ENCODE measurements at places on chromosomes 12 and 14. TPM values are rescaled to one million over a fixed set of nuclear protein-coding genes. Genes with fewer than 3 reads are reported as not detected.

The MYF5 gene
- total RNA-seq: not detected

The ACRBP gene
- total RNA-seq: 0.59 TPM

The KCNH3 gene
- total RNA-seq: not detected

The GDF3 gene
- not detected for total RNA-seq

The ADCY4 gene
- 13.8 TPM for total RNA-seq

The WBP11 gene
- total RNA-seq: 20.3 TPM

The CARMIL3 gene
- total RNA-seq: 0.16 TPM

The ANG gene
- total RNA-seq: 55.5 TPM

- DNase-seq: no peak
- H3K4me1 ChIP-seq: peaks cover 6% of the 10 kb centered on the region
These were observed 161.0 kb downstream of the SLC38A4 start for GRCh38 chr12:46664761-46665287.

DNA sequence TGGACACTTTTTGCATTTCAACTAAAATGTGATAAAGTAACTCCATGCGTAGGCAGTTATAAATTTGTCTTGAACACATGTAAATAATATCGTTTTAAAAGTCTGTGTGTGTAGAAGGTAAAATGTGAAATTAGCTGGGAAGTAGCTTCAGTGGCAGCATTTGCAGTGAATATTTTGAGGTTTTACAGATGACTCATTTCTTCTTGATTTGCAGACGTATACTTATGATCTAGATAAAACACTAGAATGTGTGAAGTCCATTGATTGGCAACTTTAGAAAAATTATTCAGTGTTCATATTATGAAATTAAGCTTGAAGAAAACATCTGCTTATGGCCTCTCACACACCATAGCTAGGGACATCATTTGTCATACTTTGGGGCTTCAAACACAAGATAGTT lies 788.6 kb upstream of the NOVA1 start:
- no peaks in the 10 kb centered on the region for H3K36me3 ChIP-seq
- no peaks in the 10 kb centered on the region for H3K4me1 ChIP-seq
- no peaks in the 10 kb centered on the region for H3K27me3 ChIP-seq
- no peak overlapping the region for H3K27ac ChIP-seq
- DNase-seq: no peak
- no peak overlapping the region for H3K4me3 ChIP-seq

- no peaks in the 10 kb centered on the region for H3K4me1 ChIP-seq
- no peak overlapping the region for H3K27ac ChIP-seq
These were observed 788 bp downstream of the KRT72 start for GRCh38 chr12:52600475-52600874.

GRCh38 chr12:28219827-28220226 lies 29.6 kb downstream of the CCDC91 start:
- H3K27ac ChIP-seq: no peak overlapping the region
- no peaks in the 10 kb centered on the region for H3K27me3 ChIP-seq
- H3K36me3 ChIP-seq: no peaks in the 10 kb centered on the region
- no peak overlapping the region for H3K4me3 ChIP-seq

DNA sequence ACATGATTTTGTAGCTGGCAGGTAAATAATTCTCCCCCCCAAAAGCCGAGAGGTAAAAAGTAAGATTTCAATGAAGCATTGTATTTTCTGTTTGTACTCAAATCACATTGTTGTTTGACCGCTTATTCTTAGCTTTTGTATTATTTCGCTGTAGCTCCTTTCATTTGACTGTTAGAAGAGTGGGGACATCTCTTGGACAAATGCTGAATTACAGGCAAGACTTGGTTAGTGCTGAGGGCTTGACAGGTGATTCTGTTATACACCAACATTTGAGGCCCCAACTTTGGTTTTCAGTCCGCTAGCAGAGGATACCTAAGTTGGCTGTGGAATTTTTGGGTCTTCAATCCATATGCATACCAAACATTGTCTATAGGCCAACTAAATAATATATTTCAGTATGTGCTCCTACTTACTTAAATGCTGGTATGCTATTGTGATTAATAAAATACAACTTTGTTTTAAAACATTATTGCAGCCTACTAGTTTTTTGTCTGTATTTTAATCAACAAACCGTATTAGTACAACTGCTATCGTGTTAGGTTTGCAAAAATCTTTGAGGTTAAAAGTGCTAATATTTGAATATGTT lies 102.2 kb downstream of the ERC1 start:
- H3K27ac ChIP-seq: no peak overlapping the region
- H3K27me3 ChIP-seq: no peaks in the 10 kb centered on the region

- H3K27me3 ChIP-seq: no peaks in the 10 kb centered on the region
- H3K4me1 ChIP-seq: no peaks in the 10 kb centered on the region
These were observed 1092.8 kb upstream of the SEL1L start for GRCh38 chr14:82626156-82627066.

DNA sequence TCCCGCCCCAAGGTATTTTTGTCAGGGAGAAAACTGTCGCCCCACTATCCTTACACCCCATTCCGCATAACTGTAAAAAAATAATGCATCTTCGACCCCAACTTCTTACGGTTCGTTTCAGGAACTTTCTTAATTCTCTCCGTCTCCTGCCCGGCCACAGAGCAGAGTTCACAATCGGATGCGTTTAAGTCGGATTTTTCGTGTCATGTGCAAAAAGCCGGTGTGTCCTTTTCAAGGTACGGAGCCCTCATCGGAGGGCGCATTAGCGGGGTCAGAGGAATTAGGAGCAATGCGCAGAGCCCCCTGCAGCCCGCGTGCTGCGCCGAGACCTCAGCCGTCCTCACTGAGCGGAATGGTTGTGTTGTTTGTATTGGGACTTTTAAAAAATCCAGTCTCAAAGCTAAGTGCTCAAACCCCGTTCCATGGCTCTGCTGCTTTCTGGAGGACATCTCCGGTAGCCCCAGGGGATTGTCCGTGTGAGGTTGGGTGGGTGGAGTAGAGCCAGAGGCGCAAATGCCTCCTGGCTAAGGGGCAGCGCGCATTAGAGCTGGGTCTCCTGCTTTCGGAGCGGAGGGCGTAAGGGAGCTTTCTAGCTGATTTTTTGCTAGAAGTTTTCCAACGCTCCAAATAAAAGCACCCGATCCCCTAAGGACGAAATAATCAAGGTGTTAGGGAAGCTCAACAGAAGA lies 3.9 kb upstream of the GSC start:
- H3K27ac ChIP-seq: no peak overlapping the region
- H3K27me3 ChIP-seq: peaks cover 41% of the 10 kb centered on the region
- H3K4me1 ChIP-seq: no peaks in the 10 kb centered on the region
- H3K36me3 ChIP-seq: no peaks in the 10 kb centered on the region
- no peak overlapping the region for H3K4me3 ChIP-seq

DNA sequence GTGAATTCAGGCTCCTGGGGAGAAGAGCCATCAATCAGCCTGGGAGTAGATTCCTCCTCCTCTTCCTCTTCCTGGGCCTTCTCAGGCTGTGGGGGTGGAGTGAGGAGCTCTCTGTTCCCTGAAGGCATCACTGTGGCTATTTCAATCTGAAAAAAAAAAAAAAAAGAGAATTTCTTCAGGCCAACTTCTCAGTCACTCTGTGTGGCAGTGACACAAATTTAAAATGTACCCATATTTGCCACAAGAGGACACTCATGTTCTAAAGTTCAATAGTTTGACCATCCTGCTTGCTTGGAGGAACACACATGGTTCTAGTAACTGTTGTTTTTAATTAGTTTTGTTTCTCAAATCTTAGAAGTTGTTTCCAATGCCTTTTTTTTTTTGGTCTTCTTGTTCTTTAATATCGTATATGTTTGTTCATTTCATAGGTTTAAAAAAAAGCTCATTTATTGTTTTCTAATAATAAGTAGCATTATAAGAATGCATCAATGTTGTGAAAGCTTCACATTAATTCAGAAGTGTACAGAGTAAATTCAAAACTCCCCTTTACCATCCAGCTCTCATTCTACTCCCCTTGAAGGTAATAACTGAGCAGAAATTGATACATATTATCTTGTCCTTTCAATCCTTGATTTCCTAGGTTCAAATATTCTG lies 23.3 kb upstream of the CCER1 start:
- no peaks in the 10 kb centered on the region for H3K36me3 ChIP-seq
- H3K4me1 ChIP-seq: no peaks in the 10 kb centered on the region
- no peak overlapping the region for H3K4me3 ChIP-seq
- H3K27me3 ChIP-seq: no peaks in the 10 kb centered on the region

GRCh38 chr12:89864411-89864810 lies 155.8 kb upstream of the ATP2B1 start:
- no peak for DNase-seq
- no peaks in the 10 kb centered on the region for H3K27me3 ChIP-seq
- H3K27ac ChIP-seq: no peak overlapping the region
- no peak overlapping the region for H3K4me3 ChIP-seq

- peaks cover 9% of the 10 kb centered on the region for H3K27me3 ChIP-seq
- no peak overlapping the region for H3K4me3 ChIP-seq
- H3K4me1 ChIP-seq: no peaks in the 10 kb centered on the region
- no peak for DNase-seq
These were observed 62.4 kb upstream of the PSMC1 start for GRCh38 chr14:90193925-90194324.

DNA sequence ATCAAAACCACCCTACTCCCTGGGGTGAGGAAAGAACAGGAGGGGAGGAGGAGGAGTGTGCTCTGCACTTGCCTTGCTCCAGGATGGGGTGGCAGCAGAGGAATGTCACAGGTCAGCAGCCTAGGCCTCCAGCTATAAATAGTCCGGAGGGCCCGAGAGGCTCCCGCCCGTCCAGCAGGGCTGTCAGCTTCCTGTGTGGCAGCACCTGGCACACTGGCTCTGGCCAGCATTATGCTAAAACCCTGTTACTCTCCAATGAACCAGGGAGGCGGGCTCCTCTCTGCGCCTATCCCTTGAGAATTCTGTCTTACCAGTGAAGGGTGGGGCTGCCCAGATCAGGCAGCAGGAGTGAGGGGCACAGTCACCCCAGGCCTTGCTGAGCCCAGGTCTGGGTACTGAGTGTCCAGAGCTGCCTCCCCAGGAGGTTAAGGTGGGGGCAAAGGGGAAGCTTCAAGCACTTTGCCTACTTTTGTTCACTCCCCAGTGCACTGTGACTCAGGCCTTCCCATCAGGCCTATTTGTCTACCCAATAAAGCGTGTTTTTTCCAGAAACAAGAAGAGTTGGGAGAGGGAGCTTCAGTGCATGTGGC lies 1.2 kb upstream of the COX14 start:
- H3K27ac ChIP-seq: peak overlapping the region; percentile 96
- DNase-seq: no peak
- H3K36me3 ChIP-seq: no peaks in the 10 kb centered on the region
- H3K27me3 ChIP-seq: no peaks in the 10 kb centered on the region
- peak overlapping the region; percentile 61 for H3K4me3 ChIP-seq

DNA sequence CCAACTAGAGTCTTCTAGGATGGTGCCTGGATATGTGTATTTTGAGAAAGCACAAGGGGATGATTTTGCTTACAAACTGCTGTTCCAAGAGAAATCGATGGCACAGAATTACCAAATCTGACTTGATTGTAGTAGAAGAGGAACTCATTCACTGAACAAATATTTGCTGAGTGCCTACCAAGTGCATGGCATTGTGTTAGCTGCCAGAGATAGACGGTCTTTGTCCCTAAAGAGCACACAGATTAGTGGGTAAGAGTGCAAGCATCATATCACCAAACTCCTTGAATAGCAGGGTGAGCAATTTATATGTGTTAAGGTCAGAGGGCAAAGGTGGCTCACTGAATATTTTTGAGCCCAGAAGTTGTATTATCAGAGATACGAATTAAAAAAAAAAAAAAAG lies 3.5 kb upstream of the FOXN3 start:
- no peaks in the 10 kb centered on the region for H3K27me3 ChIP-seq
- H3K4me1 ChIP-seq: no peaks in the 10 kb centered on the region
- H3K4me3 ChIP-seq: no peak overlapping the region
- H3K36me3 ChIP-seq: no peaks in the 10 kb centered on the region

DNA sequence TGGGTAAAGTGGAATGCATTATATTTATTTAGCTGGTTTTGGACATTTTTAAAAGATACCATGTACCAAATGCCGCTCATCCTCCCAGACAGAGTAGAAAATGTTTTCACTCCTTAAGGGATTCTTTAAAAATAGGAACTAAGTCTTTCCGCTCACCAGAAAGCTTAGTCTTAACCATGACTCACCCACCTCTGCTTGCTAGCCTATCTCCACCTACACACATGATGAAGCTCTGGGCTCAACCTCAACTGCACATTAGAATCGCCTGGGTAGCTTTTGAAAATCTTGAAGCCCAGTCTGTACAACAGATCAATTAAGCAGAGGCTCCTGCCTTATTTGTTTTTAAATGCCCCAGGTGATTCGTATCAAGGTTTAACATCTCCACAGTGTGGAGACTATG lies 260.5 kb downstream of the NEDD1 start:
- H3K4me1 ChIP-seq: no peaks in the 10 kb centered on the region
- no peak for DNase-seq
- H3K27me3 ChIP-seq: no peaks in the 10 kb centered on the region
- H3K4me3 ChIP-seq: no peak overlapping the region

GRCh38 chr14:105249182-105250007 lies 1.1 kb downstream of the BTBD6 start:
- peak overlapping the region; percentile 99 for H3K27ac ChIP-seq
- no peaks in the 10 kb centered on the region for H3K36me3 ChIP-seq
- H3K27me3 ChIP-seq: no peaks in the 10 kb centered on the region
- no peak for DNase-seq
- peak overlapping the region; percentile 88 for H3K4me3 ChIP-seq
- peaks cover 10% of the 10 kb centered on the region for H3K4me1 ChIP-seq

DNA sequence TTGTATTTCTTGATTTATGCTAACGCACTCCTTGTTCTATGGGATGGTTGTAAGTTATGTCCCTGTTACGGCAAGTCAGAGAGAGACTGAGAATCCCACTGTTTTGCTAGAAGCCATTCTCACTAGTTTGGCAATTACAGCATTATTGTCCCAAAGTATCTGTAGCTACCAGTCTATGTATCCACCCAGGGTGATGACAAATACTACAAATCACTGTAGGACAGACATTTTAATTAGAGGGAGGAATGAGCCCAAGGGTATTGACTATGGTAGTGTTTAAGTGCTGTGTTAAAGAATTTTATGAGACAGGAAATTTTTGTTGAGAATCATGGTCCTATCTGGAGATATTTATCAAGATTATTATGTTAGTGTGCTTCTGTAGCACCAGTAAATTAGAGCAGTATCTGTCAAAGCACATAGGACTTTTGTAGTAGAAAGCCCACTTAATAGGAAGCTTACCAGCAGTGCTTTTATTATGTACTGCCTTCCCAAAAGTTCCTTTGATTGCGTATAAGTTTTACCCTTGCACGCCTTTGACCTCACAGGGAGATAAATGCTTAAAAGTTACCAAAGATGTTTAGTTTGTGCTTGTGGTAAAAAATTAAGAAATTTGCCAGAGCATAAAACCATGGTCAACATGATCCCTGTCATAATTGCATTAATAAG lies 10.7 kb downstream of the PRKCH start:
- H3K27ac ChIP-seq: no peak overlapping the region
- no peaks in the 10 kb centered on the region for H3K27me3 ChIP-seq
- DNase-seq: no peak
- H3K4me3 ChIP-seq: no peak overlapping the region
- H3K4me1 ChIP-seq: no peaks in the 10 kb centered on the region

GRCh38 chr14:102389246-102389645 lies 26.5 kb downstream of the TECPR2 start:
- H3K36me3 ChIP-seq: no peaks in the 10 kb centered on the region
- no peak overlapping the region for H3K4me3 ChIP-seq
- H3K27me3 ChIP-seq: no peaks in the 10 kb centered on the region
- peaks cover 7% of the 10 kb centered on the region for H3K4me1 ChIP-seq

GRCh38 chr14:70515811-70516210 lies 19.0 kb downstream of the ADAM20 start:
- H3K27me3 ChIP-seq: no peaks in the 10 kb centered on the region
- DNase-seq: no peak
- H3K36me3 ChIP-seq: no peaks in the 10 kb centered on the region
- H3K4me1 ChIP-seq: no peaks in the 10 kb centered on the region
- no peak overlapping the region for H3K27ac ChIP-seq

GRCh38 chr14:63901434-63902085 lies 48.8 kb downstream of the SYNE2 start:
- no peak overlapping the region for H3K4me3 ChIP-seq
- no peaks in the 10 kb centered on the region for H3K36me3 ChIP-seq
- no peak for DNase-seq
- peak overlapping the region; percentile 27 for H3K27ac ChIP-seq

Measured in breast epithelium (tissue), 4 donors.